Myocyte (in vitro differentiated cells): ENCODE measurements at places on chromosomes 1 and 21. TPM values are rescaled to one million over a fixed set of nuclear protein-coding genes. Genes with fewer than 3 reads are reported as not detected.

The NBPF8 gene
- 14.2 and 14.7 TPM in 2 replicates for total RNA-seq

The ARMH1 gene
- 7.0 and 13.9 TPM in 2 replicates for total RNA-seq

The PHLDA3 gene
- total RNA-seq, result 267 and 319 TPM in 2 replicates

The CTTNBP2NL gene
- 11.8 and 12.2 TPM in 2 replicates for total RNA-seq

The SLC2A5 gene
- total RNA-seq, result 11.1 and 12.6 TPM in 2 replicates

The S100A12 gene
- total RNA-seq, result not detected in 2 replicates

The SELE gene
- total RNA-seq, result not detected in 2 replicates

The CR1 gene
- total RNA-seq, result not detected in 2 replicates

The P3R3URF gene
- total RNA-seq, result not detected in 2 replicates

The RNF186 gene
- not detected in 2 replicates for total RNA-seq

The PWP2 gene
- 22.6 and 28.4 TPM in 2 replicates for total RNA-seq

The CD1E gene
- total RNA-seq, result not detected in 2 replicates

The CTSE gene
- not detected in 2 replicates for total RNA-seq

The MYOM3 gene
- total RNA-seq, result 113 and 161 TPM in 2 replicates

The ZFP69 gene
- 1.8 and 2.4 TPM in 2 replicates for total RNA-seq

The HRNR gene
- not detected in 2 replicates for total RNA-seq

The DNAJC28 gene
- 3.3 and 3.5 TPM in 2 replicates for total RNA-seq

The PTGFR gene
- total RNA-seq, result 15.9 and 18.5 TPM in 2 replicates

The CDA gene
- total RNA-seq, result 0.16 TPM in 1 of 2 replicates, not detected in the other

The PRDM16 gene
- total RNA-seq, result not detected in 2 replicates

The AVPR1B gene
- not detected in 2 replicates for total RNA-seq

The OR2W3 gene
- not detected in 2 replicates for total RNA-seq

The C1QB gene
- total RNA-seq, result not detected in 2 replicates

The ADGRL2 gene
- total RNA-seq, result 1.8 and 2.0 TPM in 2 replicates

The MX2 gene
- 0.57 and 0.91 TPM in 2 replicates for total RNA-seq

The GPR25 gene
- total RNA-seq, result not detected in 2 replicates

The LCA5L gene
- total RNA-seq, result 2.2 and 2.7 TPM in 2 replicates

The LDLRAD1 gene
- total RNA-seq, result not detected in 2 replicates

The SESN2 gene
- 18.0 and 18.5 TPM in 2 replicates for total RNA-seq

The SEMA4A gene
- 1.0 and 1.6 TPM in 2 replicates for total RNA-seq

The NHLH1 gene
- total RNA-seq, result 0.21 and 0.51 TPM in 2 replicates

The ZFYVE9 gene
- 17.0 and 18.2 TPM in 2 replicates for total RNA-seq

The ROR1 gene
- total RNA-seq, result 2.5 and 3.0 TPM in 2 replicates
